T-helper 22 cell (primary cell): ENCODE measurements at places on chromosomes 11 and 22.

GRCh38 chr11:86790195-86790725 lies 10.1 kb upstream of the PRSS23 start:
- no peak for DNase-seq

DNA sequence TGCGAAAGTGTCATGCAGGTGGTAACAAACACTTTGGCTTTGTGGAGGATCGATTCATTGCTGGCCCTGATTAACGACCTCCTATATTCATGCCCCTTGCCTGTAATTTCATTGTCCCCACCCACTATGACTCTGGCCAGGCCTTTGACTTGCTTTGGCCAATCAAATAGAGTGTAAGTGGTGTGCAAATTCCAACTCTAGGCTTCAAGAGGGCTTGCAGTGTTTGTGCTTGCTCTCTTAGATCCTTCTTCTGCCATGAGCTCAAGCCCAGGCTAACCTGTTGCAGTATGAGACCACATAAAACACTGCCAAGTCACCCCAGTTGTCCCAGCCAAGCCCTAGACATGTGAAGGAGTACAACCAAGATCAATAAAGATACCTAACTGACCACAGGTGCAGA lies 48.0 kb downstream of the RCN1 start:
- no peak for DNase-seq

- no peak for DNase-seq
Observed at GRCh38 chr11:134592391-134592990, 180.4 kb upstream of the B3GAT1 start.

DNA sequence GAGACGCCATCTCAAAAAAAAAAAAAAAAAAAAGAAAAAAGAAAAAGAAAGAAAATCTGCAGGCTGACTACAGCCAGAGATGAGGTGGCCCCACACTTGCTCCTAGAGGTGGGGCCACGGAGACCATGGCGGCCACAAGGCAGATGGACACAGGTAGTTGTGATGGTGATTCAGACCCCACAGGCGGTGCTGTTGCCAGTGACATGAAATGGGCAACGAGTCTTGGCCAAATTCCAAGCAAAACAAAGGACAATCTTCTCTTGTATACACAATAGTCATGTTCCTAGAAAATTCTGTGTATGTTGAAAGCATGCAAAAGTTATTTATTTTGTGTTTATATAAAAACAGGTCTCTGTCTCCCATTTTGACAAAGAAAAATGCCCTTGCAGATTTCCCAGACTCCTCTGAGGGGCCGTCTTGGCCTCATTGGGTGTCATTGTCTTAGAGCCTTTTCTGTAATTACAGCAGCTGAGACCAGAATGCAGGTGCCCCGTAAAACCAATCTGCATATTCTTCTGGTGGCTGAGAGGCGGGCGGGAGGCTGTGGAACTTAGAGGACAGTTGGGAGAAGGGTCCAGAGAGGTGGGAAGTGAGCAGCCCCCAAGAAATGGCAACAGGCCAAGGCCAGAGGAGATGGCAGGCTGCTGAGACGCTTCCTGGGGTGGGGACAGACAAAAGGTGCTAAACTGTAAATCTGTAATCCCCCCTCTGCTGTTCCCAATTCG lies 22.5 kb upstream of the DAGLA start:
- DNase-seq = no peak

GRCh38 chr11:112627588-112628045 lies 333.6 kb upstream of the NCAM1 start:
- DNase-seq = no peak

GRCh38 chr22:49735901-49736421 lies 91.7 kb downstream of the BRD1 start:
- DNase-seq = no peak

GRCh38 chr11:22340701-22341587 lies 2.8 kb downstream of the SLC17A6 start:
- no peak for DNase-seq

DNA sequence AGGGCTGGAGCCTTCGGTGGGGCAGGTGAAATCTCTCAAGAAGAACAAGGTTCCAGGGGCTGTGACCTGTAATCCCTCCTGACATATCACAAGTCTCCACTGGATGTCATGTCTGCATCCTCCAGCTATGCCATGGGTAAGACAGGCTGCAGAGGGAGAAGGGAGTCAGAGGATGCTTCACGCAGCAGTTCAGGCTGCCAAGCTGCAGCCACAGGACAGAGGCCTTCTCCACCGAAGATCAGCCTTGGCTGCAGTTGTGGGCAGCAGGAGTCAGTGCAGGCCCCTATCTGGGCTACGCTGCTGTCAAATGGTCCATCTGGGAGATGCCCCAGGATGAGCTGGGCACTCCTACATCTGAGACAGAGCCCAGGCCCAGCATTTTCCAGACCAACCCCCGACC lies 25.0 kb downstream of the DKK3 start:
- DNase-seq = no peak

DNA sequence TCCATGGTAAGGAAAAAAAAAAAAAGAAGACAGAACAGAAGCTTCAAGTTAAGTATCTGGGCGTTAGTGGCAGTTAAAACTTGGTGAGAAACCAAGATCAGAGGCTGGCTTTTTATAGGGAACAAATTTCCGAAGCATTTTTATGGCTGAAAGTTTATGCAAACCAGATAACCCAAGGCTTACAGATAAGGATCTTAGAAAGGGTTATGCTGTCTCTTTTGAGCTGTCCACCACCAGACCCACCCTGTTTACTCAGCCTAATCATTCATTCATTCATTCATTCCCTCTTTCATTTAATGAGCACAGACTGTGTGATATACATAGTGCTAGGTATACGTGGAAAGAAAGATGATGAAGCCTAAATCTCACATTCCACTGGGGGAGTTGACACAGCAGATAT lies 89.5 kb downstream of the ME3 start:
- no peak for DNase-seq

DNA sequence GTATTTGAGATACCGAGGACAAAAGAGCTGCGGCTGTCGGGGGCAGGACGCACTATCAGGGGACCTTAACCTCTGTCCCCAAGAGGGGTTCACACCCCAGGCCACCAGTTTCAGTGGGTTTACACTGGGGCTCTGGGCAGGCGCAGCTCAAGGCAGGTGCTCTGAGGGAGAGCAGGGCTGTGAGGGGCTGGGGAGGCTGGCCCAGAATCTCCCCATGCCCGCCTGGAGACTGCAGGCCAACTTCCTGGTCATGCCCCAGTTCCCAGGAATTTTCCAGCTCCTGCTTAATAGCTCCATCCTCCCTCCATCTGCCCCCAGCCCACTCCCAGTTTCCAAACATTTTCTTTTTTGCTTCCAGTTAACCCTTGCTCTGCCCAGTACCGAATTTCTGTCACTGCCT lies 7.6 kb upstream of the PGA3 start:
- DNase-seq = no peak

DNA sequence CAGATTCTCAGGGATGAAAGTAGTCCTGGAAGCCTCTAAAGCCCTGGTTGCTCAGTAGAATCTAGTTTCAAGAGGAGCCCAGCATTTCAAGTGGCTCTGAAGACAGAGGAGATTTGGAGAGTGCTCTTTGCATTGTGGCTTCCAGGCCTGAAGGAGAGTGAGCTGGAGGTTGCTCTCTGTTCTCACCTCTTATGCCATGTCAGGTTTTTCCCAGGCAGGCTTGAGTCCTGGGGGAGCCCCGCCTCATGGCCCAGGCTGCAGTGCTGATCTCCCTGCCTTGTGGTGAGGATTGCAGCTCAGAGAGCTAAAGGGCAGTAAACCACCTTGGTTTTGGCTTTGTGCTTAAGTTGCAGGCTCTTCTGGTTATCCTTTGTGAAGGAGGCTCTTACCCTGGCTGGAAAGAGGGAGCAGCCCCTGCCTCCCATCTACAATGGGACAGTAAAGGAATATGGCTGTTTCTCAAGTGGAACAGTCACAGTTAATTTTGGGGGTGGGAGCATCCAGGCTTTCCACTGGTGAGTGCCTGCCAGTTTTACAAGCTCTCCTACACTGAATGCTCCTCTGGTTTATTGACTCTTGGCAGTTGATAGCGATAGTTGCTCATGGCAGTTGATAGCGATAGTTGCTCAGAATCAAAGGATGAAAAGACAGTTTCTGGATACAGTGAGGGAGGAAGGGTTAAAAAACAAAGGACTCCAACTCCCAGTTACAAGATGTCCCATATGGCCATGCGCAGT lies 32.6 kb downstream of the RCOR2 start:
- no peak for DNase-seq

GRCh38 chr11:2196970-2197770 lies 25.6 kb upstream of the TH start:
- DNase-seq = peak; percentile 20

DNA sequence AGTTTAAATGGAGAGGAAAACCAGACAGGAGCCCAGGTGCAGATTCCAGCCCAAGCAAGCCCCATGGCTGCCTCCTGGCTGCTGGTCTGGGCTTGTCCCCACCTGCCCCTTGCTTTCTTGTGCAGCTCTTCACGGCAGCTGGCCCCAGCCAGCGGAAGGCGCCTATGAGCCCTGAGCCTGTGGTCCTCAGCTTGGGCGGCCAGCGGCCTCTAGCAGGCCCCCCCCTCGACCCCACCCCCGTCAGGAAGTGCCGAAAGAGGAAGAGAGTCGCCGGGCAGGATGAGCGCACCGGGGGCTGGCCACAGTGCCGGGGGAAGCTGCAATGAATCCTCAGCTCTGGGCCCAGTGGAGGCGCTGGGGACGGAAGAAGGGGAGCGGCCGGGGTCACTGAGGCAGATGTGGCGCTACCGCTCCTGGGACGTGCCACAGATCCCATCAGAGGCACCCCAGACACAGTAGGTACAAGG lies 2.1 kb upstream of the DGKZ start:
- no peak for DNase-seq

DNA sequence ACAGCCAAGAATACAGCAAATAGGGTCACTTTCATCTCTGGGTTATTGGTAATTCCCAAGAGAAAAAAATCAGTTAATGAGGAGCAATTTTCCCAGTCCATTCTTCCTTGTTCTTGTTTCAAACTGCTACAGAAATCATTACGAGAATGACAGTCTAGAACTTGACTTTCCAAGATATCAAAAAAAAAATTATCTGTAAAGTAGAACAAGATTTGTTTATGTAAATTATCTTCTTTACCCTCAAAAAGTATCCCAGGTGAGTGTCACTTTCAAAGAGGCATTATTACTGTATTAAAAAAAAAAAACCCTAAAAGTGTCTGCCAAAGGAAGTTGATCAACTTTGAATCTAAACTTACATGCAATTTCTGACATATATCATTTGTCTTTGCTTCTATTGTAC lies at the start of gene OR5W2:
Gene OR5W2 (minus strand): TSS at position 101 of the 400 bp plus-strand sequence. CDS start 0 bp downstream, at position 101.
- DNase-seq = no peak

GRCh38 chr11:17770048-17770652 lies 35.6 kb downstream of the KCNC1 start:
- no peak for DNase-seq

DNA sequence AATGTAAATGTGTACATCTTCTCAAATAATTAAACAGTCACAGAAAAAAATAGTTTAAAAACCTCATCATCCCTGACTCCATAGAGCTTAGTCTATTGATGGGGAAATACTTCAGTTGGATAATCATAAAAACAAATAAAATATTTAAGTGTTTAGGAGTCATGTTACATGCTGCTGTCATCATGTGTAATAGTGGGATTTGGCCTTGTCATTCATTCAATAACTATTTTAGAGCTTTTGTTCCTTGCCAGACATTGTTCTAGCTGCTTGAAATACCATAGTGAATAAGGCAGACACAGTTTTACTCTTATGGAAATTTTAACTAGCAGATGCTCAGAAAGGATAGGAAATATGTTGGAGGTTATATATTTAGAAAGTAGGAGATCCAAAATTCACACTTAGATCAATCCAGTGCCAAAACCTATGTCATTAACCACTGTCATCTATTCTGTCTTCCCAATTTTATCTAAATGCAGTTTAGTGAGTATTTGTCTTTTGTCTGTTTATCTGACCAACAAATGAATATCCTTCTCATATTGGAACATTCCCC lies 324.7 kb downstream of the CASP12 start:
- no peak for DNase-seq

DNA sequence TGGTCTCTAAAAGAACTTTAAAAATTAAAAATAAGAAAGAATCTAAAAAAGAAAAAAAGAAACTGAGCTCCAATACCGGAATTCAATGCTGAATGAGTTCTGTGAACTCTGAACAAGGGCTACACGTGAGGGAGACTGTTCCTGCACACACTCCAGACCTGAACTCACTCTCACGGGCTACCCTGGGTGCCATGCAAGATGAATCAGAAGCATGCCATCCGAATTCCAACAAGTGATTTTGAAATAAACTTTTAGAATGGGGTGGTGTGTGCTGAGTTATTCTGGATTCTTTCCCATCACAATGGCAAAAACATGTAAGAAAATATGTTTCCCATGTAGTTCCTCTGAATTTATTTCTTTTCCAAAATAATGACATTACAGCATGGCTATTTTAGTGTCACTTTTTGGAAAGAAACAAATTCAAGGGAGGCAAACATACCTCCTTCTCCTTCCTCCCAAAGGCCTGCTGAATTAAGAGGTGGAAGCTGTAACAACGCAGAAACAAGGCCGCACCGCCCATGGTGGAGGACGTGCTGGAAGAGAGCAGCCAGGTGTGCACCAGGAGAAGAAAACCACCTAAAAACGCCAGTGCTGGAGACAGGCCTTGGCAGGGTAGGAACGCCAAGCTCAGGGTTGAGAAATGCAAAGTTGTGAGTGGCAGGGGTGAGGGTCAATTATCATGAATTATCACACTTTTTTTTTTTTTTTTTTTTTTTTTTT lies 63.2 kb upstream of the ARFGAP3 start:
- DNase-seq = no peak

DNA sequence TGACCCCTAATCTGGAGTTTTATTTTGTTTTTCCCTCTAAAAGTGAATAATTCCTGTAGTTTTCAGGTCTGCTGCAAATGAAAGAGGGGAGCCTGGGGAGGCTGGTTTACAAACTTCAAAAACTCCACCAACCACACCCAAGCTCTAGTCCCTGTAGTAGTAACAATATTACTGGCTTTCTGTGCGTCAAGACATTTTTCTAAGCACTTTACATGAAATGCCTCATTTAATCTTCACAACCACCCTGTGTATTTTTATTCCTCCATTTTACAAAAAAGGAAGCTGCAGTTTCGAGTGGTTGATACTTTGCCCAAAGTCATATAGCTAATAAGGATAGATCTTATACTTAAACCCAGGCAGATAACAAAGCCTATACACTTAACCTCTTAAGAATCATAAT lies 23.5 kb downstream of the CTNND1 start:
- DNase-seq = no peak

DNA sequence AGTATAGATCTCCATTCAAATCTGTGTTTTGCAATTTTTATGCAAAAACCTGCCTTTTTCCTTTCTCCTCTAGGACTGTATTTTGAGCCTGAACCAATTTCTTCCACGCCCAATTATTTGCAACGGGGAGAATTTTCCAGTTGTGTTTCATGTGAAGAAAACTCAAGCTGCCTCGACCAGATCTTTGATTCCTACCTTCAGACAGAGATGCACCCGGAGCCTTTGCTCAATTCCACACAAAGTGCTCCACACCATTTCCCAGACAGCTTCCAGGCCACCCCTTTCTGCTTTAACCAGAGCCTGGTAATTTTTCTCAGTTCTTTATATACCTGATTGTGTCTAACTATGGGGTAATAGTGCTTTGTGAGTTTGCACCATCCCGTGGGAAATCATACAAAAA lies 8.0 kb downstream of the POU2AF3 start:
- DNase-seq = no peak

GRCh38 chr11:107203656-107204055 lies 185.4 kb upstream of the GUCY1A2 start:
- no peak for DNase-seq

GRCh38 chr22:38970551-38970950 lies 11.6 kb upstream of the APOBEC3B start:
- no peak for DNase-seq
